ENCODE measurements at places on chromosomes 13 and 19.

DNA sequence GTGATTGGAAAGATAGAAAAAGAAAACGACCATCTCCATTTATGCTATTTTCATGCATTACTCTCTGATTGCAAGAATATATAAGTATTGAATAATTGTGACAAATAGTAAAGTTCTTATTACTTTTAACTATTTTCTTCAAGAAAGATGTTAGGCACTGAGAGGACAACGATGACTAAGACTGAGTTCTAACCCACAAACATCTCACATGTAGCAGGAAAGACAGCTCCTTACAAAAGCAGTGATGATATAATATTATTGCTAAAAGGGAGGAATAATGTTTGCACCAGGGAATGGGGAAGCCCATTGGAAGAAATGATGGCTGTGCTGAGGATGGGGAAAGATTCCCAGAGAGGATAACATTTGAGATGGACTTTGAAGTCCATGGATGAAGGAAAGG is 22.6 kb downstream of the RXFP2 start:
- no peak for DNase-seq

- DNase-seq: no peak
These were observed 6.6 kb upstream of the ZNF492 start for GRCh38 chr19:22627526-22627925.

- DNase-seq: peak; percentile 70
These were observed 13.3 kb upstream of the ZNF57 start for GRCh38 chr19:2887391-2887914.

DNA sequence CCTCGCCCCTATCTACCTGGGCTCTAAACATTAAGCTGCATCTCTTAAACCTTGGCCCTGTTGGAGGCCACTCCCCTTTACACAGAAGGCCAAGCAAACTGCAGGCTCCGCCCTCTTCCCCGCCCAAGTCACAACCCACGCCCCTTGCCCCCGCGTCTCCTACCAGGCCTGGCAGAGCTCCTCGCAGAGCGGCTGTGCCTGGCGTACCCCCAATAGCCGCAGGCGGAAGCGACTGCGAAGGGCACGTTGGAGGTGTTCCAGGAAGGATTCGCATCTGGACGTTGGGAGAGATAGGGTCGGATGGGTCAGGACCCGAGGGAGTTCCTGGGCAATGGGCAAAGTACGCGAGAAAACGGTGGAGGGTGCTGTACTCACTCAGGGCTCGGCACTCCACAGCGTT is 5.9 kb downstream of the RTBDN start:
- no peak for DNase-seq

DNA sequence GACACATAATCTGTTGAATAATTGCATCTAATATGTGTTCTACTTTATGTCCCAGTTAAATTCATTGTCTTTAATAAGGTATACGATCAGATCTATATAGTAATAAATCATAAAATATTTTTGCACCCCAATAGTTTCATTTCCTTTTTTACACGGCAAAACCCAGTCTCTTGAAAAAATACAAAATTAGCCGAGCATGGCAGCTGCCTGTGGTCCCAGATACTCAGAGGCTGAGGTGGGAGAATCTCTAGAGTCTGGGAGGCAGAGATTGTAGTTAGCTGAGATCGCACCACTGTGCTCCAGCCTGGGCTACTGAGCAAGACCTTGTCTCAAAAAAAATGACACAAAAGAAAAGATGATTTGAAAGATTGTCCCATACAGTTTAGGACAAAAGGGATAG is 52.3 kb upstream of the PARP4 start:
- no peak for DNase-seq

GRCh38 chr19:45597425-45598111 is 4.4 kb downstream of the GPR4 start:
- no peak for DNase-seq

DNA sequence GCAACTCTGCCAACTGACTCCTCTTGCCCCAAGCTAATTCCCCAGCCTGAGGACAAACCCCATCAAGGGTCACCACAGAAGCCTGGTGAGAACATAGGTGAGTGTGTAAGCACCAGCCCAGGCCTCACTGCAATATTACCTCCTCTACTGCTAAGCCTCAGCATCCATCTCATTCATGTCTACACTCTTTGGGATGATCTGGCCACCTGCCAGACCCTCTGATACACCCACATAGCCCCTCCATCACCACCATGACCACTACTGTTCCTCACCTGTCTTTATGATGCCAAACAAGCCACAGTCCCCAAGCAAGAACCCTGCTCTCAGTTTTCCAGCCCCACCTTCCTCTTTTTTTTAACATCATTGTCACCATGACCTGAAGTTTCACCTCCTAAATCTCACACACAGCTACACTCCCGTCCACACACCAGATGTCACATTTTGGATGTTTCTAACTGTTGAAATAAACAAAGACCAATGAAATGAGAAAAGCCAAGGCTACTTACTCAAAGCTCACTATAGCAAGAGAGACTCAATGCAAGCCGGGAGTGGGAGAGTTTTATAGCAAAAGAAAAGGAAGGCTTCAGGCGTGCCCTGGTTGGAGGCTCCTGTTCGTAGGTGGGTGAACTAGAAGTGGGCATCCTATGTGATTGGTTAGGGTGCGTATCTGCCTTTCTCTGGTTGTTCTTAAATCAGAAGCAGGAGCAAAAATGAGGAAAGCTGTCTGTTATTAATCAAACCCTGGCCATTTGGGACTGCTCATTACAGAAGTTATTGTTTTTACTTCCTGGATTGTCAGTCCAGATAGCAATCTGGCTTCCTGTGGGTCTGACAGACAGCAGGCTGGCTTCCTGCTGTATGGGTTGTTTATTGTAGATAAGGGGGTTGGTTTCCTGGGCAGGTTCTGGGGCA is 2.0 kb downstream of the ZNF792 start:
- no peak for DNase-seq
